ENCODE measurements at places on chromosomes 16 and 17.

DNA sequence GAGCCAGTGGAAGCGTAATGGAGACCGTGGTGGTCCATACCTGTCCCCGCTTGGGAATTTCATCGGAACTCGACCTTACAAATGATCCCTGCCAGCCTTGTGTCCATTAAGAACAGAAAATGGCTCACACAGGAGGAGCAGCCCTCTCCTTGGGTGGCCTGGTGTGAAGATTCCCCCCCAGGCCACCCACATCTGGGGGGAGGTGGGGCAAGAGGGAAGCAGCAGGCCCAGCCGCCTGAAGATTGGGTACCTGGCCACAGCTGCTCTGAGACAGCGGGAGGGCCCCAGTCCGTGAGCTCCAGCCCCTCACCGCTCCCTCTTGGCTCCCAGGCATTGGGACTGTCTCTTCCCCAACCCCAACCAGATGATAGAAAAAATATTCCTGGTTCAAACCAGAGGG lies 277.8 kb upstream of the FOXF1 start:
- no peak for DNase-seq

DNA sequence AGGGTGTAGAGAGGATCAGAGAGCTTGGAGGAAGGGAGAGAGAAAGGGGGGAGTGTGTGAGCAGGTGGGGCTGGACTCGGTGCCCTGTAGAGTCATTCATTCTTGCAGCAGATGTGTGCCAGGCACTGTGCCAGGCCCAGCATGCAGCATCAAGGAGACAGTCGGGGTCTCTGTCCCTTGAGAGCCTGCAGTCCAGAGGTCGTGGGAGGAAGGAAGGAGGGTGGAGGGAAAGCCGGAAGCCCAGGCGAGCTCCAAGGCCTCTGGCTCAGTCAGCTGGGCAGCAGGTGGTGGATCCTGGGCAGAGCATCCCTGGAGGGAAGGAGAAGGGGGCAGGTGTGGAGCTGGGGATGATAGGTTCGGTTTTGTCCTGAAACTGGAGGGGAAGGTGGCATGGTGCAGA lies 27.5 kb downstream of the EPN2 start:
- DNase-seq: no peak

DNA sequence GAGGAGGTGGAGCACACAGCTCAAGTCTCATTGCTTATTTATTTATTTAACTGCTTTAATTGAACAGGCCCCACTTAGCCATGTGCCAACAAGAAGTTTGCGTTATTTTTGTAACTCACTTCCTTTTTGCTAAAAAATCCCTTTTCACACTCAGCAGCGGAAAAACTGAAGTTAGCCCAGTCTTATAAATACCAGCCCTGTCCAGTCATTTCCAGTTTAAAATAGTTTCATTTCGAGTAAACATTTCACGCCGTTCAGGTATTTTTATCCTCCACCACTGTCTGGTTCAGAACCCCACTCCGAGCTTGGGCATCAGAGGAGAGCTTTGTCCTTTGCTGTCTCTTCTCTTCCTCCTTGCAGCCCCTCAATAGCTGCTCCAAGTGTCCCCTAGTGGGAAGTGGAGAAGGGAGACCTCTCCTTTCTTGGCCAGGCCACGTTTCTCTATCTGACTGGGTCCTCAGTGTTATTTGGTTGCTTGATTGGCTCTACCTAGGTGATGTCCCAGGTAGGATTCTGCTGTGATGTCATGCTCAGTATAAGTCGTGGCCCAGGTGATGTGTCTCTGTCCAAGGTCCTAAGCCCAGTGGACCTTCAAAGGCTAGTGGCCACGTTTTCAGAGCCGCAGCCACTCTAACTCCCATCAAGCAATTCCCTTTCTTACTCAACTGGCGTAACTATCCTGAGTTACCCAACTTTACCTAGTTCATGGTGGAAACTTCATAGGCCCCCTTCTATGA lies 53.0 kb upstream of the GAS7 start:
- DNase-seq: no peak

GRCh38 chr16:51535591-51535990 lies 384.5 kb upstream of the SALL1 start:
- no peak for DNase-seq

DNA sequence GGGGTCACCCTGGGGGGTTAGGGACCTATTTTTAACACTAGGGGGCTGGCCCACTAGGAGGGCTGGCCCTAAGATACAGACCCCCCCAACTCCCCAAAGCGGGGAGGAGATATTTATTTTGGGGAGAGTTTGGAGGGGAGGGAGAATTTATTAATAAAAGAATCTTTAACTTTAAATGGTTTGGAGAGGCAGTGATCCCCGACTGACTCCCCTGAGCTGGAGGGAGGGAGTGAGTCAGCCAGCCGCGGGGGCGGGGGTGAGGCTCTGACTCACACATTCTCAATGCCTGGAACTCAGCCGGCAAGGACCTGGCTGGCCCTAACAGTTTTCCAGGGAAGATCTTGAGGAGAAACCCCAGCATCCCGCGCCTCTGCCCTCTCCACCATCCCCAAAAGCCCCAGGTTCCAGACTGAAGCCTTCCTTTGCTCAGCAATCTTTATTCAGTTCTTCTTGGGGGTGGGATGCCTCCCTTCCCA lies 1.5 kb downstream of the HCFC1R1 start:
- DNase-seq: peak; percentile 87

DNA sequence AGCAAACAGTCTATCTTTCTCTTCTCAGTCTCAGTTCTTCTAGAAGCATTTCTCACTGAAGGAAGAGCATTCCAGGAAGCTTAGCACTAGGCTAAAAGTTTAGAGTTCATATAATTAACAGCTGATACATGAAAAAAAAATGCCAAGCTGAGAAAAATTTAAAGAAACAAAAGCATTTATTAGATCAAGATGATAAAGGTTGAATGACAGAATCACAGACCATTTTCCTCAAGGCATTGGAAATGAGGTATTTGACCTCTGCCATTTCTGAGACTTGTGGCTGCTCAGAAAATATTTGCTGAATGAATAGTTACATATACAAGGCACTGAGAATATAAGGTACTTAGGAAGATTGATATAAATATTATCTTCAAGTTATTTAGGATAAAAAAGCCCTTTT lies 901.6 kb upstream of the GOT2 start:
- DNase-seq: peak; percentile 1

DNA sequence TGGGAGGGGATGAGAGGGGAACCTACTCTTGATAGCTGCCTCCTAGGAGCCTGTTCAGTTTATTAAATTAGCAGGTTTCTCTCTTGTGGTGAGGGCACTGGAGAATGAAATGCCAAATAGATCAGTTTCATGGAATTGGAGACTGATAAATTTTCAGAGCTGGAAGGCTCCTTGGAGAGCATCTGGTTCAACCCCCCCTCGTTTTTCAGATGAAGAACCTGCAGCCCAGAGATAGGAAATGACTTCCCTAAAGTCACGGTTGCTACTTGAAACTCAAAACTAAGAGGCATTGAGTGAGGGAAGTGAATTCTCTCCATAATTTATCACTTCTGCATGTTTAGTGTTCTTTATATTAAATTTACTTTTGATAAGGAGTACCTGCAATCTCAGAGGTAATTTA lies 366.0 kb upstream of the CCL2 start:
- DNase-seq: no peak

DNA sequence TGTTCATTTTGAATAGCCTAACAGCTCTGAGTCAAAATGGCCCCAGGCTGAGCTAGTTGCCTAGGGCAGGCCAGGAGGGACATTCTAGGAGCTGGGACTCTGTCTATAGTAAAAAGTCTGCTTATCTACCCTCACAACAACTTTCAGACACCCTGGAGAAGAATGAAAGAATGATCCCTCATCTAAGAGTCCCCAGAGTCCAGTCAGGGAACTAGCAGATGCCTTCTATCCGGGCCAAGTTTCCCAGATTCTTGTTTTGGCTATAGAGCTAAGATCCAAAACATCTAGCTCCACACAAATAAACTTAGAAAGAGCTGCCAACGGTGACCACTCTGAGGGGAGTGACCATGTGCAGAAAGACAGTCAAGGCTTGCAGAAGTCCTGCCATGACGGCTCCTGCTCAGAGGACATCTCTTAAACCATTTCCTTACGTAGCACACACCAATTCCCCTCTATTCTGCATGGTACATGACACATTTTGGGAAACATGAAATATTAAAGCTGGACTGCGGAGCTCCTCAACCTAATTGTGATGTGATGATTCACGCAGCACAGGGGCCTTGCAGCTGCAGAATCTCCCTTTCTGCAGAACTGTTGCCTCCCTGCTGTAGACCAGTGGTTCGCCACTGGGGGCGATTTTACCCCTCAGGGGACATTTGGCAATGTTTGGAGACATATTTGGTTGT lies 24.2 kb downstream of the FAM20A start:
- DNase-seq: no peak

GRCh38 chr17:11144358-11145233 lies 96.4 kb upstream of the SHISA6 start:
- peak; percentile 48 for DNase-seq

DNA sequence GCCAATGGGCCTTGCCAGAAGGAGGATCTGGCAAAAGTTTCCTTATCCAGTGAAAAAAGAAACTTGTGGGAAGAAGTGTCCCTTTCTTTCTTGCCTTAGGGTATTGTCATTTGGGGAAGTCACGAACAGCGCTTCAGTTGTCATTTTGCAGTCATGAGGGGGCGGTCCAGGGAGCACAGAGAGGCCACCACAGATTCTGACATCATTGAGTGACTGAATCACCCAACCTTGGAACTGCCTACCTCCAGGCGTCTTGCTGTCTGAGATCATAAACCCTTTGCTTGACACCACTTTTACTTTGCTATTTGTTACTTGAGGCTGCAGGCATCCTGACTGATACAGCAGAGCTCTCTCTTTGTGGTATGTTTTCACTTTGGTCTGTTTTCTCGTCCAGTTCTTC lies 3.1 kb upstream of the WSCD1 start:
- no peak for DNase-seq

- DNase-seq: no peak
Observed at GRCh38 chr17:8753136-8753975, 5.0 kb downstream of the SPDYE4 start.

- no peak for DNase-seq
Observed at GRCh38 chr17:27368151-27368795, 74.4 kb downstream of the WSB1 start.

DNA sequence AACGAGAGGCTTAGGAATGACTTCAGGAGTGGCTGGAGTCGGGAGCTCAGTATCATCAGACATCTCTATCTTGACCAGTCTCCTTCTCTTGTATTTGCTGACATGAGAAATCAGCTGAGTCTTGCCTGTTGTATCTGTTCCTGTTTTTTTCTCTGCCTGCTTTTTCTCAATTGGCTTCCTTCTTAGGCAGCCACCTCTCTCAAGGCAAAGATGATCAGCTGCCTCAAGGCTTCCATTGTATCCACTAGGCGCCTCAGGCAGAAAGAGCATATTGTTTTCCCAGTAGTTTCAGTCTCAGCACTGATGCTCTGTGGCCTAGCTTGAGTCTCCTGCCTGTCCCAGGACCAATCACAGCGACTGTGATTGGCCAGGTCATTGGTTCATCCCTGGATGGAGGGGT lies 306.2 kb downstream of the CPPED1 start:
- no peak for DNase-seq

DNA sequence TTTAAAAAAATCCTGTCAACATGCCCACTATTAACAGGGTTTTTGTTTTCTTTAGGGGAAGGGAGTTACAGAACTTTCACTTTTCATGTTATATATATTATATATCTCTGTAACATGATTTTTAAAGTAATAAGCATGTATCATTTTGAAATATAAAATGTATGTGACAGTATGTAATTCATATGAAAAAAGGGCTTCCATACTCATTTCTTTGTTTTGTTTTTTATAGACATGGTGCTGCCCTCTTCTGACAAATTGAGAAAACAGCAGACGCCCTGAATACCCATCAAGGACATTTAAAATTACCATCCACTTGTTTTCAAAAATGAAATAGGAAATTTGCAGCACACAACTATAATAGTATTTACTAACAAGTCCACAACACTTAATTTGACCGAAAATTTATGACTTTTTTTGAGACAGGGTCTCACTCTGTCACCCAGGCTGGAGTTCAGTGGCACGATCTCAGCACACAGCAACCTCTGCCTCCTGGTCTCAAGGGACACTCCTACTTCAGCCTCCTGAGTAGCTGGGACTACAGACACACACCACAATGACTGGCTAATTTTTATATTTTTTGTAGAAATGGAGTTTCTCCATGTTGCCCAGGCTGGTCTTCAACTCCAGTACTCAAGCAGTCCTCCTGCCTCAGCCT lies 30.4 kb downstream of the CFDP1 start:
- DNase-seq: peak; percentile 71

Measured in kidney capillary endothelial cell (primary cell).